Activated naive CD4-positive, alpha-beta T cell treated with anti-CD3 and anti-CD28 coated beads, Interleukin-2, amount 10 ng/mL, durations not matched to agents 5 hours and 36 hours (primary cell): ENCODE measurements at places on chromosomes 7 and 10. TPM values are rescaled to one million over a fixed set of nuclear protein-coding genes. Genes with fewer than 3 reads are reported as not detected.

ZYX gene
- 160 TPM for total RNA-seq

ADRB1 gene
- total RNA-seq, result not detected

DEPP1 gene
- 0.35 TPM for total RNA-seq

SPAM1 gene
- not detected for total RNA-seq

ZNF727 gene
- not detected for total RNA-seq

STK32C gene
- 9.7 TPM for total RNA-seq

MNX1 gene
- not detected for total RNA-seq

LLCFC1 gene
- not detected for total RNA-seq

AGAP6 gene
- 15.5 TPM for total RNA-seq

SLC39A12 gene
- not detected for total RNA-seq

FAM185A gene
- 8.5 TPM for total RNA-seq

SORCS1 gene
- total RNA-seq, result not detected

NEUROG3 gene
- not detected for total RNA-seq

DNAJC30 gene
- 8.5 TPM for total RNA-seq

OPN1SW gene
- total RNA-seq, result not detected

UCMA gene
- total RNA-seq, result not detected

ELOVL3 gene
- not detected for total RNA-seq

TMEM120A gene
- 27.8 TPM for total RNA-seq

DDC gene
- not detected for total RNA-seq

SPDYE2 gene
- total RNA-seq, result 0.15 TPM

SFRP5 gene
- not detected for total RNA-seq

TLX1 gene
- total RNA-seq, result not detected

CNNM1 gene
- total RNA-seq, result 1.0 TPM

ANXA8L1 gene
- 0.28 TPM for total RNA-seq

FAM25A gene
- not detected for total RNA-seq

INPP5F gene
- total RNA-seq, result 10.9 TPM

ADAM12 gene
- not detected for total RNA-seq

POLR2J3 gene
- 33.3 TPM for total RNA-seq

FAM25G gene
- not detected for total RNA-seq

ENO4 gene
- not detected for total RNA-seq

C7orf33 gene
- total RNA-seq, result not detected

PDGFA gene
- total RNA-seq, result 0.48 TPM

ATG9B gene
- total RNA-seq, result 15.7 TPM

ASB4 gene
- not detected for total RNA-seq

ERVW-1 gene
- total RNA-seq, result not detected

HOGA1 gene
- not detected for total RNA-seq

CHCHD1 gene
- 26.4 TPM for total RNA-seq

DGKI gene
- 0.05 TPM for total RNA-seq

NEBL gene
- not detected for total RNA-seq

UTF1 gene
- total RNA-seq, result not detected

LFNG gene
- total RNA-seq, result 99.5 TPM

CALML3 gene
- not detected for total RNA-seq

METTL27 gene
- 2.6 TPM for total RNA-seq

BBS9 gene
- total RNA-seq, result 9.9 TPM

ZNF722 gene
- total RNA-seq, result not detected

CALML5 gene
- not detected for total RNA-seq

ANKRD61 gene
- total RNA-seq, result not detected

MAGI2 gene
- 0.05 TPM for total RNA-seq

NCF1 gene
- 5.2 TPM for total RNA-seq

DRGX gene
- total RNA-seq, result not detected

INHBA gene
- 0.12 TPM for total RNA-seq

THSD7A gene
- total RNA-seq, result not detected
